Activated CD8-positive, alpha-beta T cell treated with anti-CD3 and anti-CD28 coated beads for 36 hours (primary cell): ENCODE measurements at places on chromosomes 2 and 18. TPM values are rescaled to one million over a fixed set of nuclear protein-coding genes. Genes with fewer than 3 reads are reported as not detected.
A peak's percentile ranks its signal among the peaks of the same experiment; 100 is the strongest.

Gene GCG
- not detected for total RNA-seq

Gene WDR75
- 86.2 TPM for total RNA-seq

Gene GBX2
- total RNA-seq: not detected

Gene TXNL4A
- 189 TPM for total RNA-seq

Gene RASGRP3
- total RNA-seq: 1.6 TPM

Gene ATG16L1
- 22.1 TPM for total RNA-seq

GRCh38 chr2:238169708-238170251, 11.0 kb downstream of the ERFE start:
- no peak for DNase-seq

- no peak for DNase-seq
Observed at GRCh38 chr2:157486596-157487270, 42.8 kb upstream of the CYTIP start.

- no peak for DNase-seq
Observed at GRCh38 chr2:40725950-40726349, 274.1 kb upstream of the SLC8A1 start.

GRCh38 chr2:18924886-18925285, 335.5 kb upstream of the NT5C1B start:
- DNase-seq: no peak

GRCh38 chr2:223560749-223561435, 41.3 kb downstream of the SCG2 start:
- DNase-seq: no peak

GRCh38 chr18:34648269-34648985, 61.7 kb upstream of the DTNA start:
- no peak for DNase-seq

- DNase-seq: no peak
Observed at GRCh38 chr2:223101340-223102039, 49.5 kb downstream of the KCNE4 start.

- DNase-seq: no peak
Observed at GRCh38 chr18:36394486-36394885, 97.0 kb downstream of the FHOD3 start.

DNA sequence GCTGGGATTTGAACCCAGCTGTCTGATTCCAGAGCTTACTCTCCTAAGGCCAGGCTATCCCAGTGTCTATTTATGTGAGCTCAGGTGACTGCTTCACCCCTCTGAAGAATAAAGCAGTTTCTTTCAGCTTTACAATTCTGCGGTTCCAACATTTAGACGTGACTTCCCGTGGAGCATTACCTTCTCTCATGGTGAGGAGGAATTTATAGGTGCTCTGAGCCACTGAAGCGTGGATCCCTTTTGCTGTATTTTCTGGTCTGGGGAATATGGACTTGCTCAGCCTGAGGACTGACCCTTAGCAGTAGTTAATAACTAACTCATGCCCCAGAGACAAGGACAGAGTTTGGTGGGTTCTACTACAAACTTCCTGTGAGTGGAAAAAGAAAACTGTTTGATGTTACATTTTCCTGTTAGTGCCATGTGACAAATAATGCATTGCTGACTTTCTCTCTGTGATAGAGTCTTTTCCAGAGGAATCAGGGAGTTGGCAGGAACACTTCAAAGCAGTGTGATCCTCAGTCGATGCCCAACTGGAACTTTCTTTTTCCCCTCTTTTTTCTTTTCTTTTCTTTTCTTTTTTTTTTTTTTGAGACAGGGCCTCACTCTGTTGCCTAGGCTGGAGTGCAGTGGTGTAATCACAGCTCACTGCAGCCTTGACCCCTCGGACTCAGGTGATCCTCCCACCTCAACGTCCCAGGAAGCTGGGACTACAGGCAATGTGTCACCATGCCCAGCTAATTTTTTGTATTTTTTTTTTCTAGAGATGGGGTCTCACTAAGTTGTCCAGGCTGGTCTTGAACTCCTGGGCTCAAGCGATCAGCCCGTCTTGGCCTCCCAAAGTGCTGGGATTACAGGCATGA, 21.9 kb downstream of the CASP10 start:
- DNase-seq: no peak

- peak; percentile 64 for DNase-seq
Observed at GRCh38 chr2:9422321-9423099, 818 bp downstream of the ITGB1BP1 start.

GRCh38 chr2:173311844-173312606, 42.6 kb upstream of the CDCA7 start:
- DNase-seq: no peak

DNA sequence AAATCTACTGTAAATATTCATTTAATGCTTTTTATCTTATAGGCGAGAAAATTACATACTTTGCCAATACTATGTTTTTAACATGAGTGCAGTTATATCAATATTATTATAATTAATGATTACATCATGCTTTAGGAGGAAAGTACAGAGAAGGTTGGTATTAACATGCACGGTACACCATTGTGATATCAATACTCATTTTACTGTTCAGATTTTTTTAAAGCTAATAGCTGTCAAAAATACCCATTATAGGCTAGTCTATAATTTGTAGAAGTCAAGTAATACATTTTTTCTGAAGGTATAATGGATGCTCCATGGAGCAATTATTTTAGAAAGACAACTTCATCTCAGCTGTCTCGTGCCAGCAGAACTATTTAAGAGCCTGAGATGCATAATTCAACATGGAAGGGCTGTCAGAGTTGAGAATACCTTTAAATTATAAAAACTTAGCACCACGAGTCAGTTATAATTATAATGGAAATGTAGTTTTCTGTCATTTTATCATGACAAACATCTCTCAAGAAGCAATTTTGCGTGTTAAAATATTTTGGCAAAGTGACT, 1641.7 kb upstream of the ACVR2A start:
- DNase-seq: no peak

DNA sequence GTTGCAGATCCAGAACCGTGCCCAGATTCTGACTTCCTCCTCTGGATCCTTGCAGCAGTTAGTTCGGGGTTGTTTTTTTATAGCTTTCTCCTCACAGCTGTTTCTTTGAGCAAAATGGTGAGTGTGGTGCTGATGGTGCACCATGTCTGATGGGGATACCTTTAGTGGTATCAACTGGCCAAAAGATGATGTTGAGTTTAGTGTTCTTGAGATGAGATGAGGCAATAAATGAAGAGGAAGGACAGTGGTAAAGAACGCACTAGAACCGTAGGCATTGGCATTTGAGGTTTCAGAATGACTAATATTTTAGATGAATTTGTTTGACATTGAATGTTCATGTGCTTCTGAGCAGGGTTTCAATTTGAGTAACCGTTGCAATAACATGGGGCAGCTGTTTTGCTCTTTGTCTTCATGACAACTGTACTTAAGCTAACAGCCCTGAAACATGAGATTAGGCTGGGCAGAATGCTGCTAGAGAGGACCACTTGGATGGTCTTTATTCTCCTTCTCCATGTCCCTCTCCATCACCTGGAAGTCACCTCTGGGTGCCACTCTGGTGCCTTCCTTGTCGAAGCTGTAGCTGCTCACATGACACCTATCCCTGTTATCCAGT, 3.9 kb downstream of the CTLA4 start:
- DNase-seq: peak; percentile 72

DNA sequence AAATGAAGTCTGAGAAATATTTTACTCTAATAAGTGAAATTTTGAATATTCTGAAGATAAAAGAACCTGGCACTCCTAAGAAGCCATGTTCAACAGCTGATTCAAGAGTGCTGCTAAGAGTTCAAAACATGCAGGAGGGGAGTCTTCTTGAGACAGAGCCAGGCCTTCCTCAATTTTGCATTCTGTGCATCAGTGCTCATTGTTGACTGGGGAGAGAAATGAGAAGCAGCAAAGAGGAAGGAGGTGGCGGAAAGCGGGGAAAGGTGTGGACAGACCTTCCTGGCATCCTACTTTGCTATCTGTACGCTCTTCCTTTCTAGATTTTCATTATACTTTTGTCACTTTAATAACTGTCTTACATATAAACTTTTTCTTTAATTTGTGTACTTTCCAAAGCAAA, 29.7 kb upstream of the TXNDC2 start:
- no peak for DNase-seq

DNA sequence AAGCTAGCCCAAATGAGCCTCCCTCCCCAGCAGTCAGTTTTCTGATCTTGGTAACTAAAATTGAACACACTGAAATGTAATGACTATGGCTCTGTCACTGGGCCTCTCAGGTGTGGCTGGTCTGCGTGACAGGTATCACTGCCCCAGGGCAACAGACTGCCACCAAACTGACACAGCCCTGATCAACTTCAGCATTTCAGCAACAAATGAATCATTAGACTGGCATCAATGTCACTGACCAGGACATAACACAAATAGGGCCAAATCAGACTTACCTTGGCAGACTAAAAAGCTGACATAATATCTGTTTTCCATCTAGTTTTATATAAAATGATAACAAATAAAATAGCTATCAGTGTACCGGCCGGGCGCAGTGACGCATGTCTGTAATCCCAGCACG, 290.8 kb upstream of the CHAC2 start:
- no peak for DNase-seq

- no peak for DNase-seq
Observed at GRCh38 chr18:49193897-49194296, 243.1 kb upstream of the SMAD7 start.

GRCh38 chr2:200821686-200822245, 10.1 kb downstream of the BZW1 start:
- DNase-seq: no peak

DNA sequence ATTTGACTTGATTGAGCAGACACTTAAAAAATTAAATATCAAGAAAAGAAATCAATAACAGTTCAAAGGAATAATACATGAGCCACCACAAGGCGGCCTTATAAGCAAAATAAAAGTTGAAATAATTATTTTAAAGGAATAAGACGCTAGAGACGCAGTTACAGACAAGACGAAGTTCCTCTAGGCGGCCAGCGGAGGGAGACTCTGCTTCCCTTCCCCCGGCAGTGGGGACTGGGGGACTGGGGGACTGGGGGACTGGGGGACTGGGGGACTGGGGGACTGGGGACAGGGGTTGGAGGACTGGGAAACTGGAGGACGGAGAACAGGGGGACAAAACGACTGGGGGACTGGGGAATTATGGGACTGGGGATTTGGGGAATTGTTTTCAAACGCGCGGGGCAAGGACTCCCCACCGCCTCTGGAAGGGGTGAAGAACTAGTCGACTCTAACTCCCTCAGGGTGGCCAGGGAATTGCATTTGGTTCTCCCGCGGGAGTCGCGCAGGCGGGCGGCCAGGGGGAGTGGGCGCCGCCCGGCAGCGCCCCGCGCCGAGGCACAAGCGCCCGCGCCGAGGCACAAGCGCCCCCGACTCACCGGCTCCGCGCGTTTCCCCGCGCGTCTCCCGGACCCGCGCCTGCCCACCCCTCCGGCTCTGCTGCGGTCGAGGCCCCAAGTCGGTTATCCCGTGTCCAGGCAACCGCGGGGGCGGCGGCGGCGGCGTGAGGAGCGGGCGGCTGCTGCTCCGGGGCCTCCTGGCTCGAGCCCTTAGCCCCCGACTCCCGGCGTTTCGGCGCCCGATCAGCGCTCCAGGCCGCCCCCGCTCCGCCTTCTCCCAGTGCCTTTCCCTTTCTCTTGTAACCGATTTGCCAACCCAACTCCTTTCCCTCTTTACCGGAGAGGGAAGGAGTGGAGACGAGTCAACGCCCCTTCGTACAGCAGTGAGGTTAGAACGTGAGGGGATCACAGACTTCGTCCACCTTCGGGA, at the start of gene CCDC178:
TSS of gene CCDC178 (minus strand) at position 662 of the 984 bp plus-strand sequence. CDS start 28,633 bp downstream, outside the sequence.
- peak; percentile 1 for DNase-seq

GRCh38 chr2:206802654-206803514, 37.5 kb downstream of the FASTKD2 start:
- DNase-seq: no peak

DNA sequence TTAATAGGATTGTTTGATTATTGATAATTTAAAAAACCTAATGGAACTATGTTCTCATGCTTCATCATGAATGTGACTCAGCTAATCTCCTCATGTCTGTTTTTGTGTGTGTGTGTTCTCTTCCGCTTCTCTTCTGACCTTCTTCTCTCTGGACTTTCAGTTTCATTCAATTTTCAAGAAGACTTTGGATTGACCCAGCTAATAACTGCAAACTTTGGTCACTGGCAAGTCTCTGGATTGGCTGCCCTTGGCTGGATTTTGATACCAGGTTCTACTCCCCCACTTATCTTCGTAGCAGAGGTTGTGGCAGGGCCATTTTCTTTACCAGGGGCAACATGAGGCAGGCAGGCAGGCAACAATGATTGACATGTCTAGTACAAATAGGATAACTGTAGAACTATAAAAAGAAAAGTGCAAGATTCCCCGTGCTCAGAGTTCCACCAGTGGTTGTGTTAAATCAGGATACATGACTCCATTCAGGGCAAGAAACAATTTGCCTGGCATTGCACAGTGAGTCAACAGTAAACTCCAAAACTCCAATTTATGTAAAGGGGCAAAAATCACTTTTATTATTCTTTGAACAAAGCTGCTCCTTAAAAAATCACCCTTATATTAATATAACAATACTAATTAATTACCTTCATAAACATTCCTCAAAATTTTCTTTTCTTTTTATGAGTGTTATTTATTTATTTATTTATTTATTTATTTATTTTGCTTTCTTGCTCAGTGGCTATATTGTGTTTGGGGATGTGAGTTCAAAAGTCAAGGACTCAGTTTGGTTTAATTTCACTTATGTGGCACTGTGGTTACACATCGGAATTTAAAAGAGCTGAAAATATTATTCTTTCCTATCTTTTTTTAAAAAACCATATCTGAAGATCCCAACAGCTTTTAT, 167.6 kb downstream of the RND3 start:
- DNase-seq: no peak

DNA sequence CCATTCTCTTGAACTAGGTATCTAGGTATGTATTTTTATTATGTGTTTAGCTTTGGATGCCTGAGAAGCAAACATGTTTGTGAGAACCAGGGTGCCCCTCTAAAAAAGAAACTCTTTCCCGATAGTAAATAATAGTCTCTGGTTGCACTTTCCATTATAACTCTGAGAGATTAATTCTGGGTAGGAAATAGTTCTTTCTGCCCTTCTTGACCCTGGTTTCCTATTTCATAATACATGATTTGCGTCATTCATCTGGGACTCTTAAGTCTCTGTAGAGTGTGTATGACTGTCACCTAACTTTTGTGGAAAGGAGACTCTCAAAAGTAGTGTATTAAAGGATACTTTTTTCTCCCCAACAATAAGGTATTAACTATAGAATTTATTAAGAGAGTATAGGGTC, 31.5 kb downstream of the ACSL3 start:
- DNase-seq: no peak

DNA sequence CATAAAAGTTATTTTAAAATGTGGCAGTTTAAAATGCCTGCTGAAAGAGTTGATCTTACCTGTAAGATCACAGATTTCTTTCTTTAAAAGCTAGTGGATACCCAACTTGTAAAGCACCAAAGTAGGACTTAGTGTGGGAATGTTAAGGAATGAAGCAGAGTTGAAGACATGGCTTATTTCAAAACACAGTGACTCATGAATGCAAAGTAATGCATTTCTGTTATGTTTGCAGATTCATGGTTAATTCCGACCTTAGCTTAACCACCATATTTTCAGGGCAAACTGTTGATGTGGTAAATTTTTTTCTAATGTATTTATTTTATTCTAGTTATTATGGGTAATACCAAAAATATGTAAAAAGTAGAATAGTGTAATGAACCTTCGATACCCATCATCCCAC, 206.8 kb upstream of the FOSL2 start:
- no peak for DNase-seq
